Panc1 (cell line): ENCODE measurements at places on chromosomes 11 and 22. TPM values are rescaled to one million over a fixed set of nuclear protein-coding genes. Genes with fewer than 3 reads are reported as not detected.

DNA sequence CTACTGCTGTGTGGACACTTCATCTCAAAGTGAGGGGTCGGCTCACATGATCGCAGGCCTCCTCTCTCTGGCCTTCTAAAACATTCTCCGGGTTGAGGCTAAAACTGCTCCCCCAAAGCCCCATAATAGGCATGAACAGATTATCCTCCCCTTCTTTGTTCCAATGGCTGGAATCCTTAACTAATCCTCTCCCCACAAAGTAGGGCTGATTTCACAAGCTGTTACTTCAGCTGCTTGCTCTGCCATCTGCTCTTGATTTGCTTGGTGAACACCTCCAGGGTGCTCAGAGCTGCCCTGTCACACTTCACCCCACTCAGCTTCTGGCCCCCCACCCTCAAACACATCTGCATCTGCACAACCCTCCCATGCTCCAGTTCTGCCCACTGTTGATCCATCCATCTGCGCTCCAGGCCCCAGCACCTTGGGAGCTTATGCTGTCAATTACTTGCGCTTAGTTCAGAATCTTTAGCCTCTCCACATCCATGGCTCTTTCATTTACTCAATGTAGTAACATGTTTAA is 173.1 kb upstream of the API5 start:
- no peak for DNase-seq

DNA sequence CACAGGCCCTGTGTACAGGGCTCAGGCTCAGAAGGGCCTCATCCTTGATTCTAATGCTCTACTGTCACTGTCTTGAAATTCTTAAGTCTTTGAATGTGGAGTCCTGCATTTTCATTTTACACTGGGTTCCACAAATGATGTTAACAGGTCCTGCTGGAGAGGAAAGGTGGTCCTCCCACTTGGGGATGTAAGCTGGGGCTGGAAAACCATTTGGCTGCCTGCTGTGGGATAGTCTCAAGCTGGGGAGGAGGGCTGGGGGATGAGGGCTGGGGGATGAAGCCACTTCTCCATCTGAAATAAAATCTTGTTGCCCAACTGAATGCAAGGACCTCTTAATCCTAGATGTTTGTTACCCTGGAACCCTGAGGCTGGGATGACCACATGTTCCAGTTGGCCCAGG is 423.0 kb downstream of the TENM4 start:
- DNase-seq, result no peak

Gene IL18
- total RNA-seq, result 22.5 TPM

DNA sequence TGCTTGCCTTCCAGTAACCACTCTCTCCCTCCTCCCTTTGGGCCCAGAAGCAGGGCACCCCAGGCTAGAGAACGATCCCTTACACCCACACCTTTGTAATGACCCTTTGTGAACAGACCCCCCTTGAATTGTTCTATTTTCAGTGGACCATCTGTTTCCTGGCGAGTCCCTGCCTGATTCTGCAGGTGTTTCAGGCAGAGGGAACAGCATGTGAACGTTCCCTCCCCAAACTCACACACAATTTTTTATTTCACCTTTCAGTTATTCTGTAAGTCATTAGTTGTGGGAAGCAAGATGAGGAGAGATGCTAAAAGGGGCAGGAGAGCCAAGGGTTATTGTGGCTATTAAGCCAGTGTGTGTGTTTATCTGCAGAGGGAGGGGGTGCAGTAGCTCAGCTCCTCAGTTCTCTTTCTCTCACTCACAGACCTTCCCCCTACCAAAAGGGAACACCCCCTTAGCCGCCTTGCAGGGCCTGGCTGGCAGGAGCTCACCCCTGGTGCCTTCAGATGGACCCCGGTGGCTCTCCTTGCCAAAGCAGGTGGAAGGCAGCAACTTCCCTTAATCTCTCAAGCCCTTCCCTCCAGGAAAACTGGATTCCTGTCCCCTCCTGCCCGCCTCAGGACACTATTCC is 64.8 kb upstream of the SPON1 start:
- no peak for DNase-seq

Gene FIBIN
- total RNA-seq, result not detected
